CD8-positive, alpha-beta memory T cell (primary cell): ENCODE measurements at places on chromosomes 1 and 21. TPM values are rescaled to one million over a fixed set of nuclear protein-coding genes. Genes with fewer than 3 reads are reported as not detected.

DNA sequence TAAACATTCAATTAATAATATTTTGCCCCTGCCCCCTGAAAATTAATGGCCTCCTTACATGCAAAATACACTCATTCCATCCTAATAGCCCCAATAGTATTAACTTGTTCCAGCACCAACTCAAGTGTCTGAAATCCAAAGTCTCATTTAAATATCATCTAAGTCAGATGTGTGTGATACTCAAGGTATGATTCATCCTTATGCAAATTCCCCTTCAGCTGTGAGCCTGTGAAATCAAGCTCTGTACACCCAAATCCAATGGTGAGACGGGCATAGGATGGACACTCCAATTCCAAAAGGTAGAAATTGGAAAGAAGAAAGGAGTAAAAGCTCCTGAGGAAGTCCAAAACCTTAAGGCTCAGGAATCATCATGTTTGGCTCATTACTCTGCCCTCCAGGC, 83.5 kb downstream of the HHAT start:
- DNase-seq: no peak

MATN1 gene
- total RNA-seq: 0.59 TPM

CFAP107 gene
- not detected for total RNA-seq

DNA sequence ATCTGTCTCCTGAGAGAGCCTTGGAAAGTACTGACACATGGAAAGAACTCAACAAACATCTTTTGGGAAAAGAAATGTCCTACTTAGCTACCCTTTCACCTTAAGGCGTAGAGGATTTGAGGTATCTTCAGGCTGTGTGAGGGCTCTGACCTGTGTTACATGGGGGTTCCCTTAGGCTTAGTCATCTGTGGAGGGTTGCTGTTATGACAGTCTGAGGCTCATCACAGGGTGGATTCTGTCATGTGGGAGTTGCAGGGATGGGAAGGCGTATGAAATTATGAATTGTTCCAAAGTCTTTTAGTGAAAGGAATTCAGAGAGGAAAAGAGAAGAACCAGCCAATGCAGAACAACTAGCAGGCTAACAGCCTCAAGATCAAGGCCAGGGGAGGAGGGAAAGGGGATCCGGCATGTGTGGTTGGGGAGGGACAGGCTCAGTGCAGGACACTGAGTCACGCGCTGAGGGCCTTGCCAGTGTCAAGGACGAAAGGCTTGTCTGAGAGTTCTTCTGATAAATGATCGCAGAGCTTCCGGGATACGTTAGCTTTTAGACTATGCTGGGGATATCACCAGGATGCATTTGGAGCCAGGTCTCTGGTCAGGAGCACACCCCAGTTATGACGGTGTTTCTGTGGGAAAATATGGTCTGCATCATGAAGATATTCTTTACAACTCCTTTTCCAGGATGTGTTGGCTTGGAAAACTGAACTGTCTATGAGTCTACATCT, 24.6 kb upstream of the PLA2G2C start:
- no peak for DNase-seq

GRCh38 chr1:68409426-68409825, 40.3 kb downstream of the RPE65 start:
- no peak for DNase-seq

TPTE gene
- not detected for total RNA-seq

DNA sequence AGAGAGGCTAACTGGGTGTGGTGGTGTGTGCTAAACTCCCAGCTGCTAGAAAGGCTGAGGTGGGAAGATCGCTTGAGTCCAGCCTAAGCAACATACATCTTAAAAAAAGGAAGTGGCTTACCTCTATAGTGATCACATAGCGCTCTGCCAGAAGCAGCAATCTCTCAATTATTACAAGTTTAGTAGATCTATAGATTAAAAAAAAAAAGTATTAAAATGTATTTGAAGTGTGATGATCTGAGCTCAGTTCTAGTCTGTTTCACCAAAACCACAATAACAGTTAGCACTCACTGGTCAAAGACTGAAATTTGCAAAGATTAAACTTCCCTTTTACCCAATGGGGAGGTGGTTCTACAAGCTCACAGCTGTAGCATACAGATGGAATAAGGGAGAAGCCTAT, 76.3 kb downstream of the USP24 start:
- DNase-seq: no peak

LRRC53 gene
- not detected for total RNA-seq

- no peak for DNase-seq
These were observed 40.3 kb downstream of the XPR1 start for GRCh38 chr1:180672105-180672504.

GRCh38 chr21:42049578-42050430, 21.3 kb upstream of the UMODL1 start:
- peak; percentile 14 for DNase-seq

- DNase-seq: no peak
These were observed 19.1 kb upstream of the SLC5A9 start for GRCh38 chr1:48203287-48203900.

SETD4 gene
- total RNA-seq: 20.2 TPM

AGMAT gene
- 18.5 TPM for total RNA-seq

HIVEP3 gene
- total RNA-seq: 24.0 TPM

FTCD gene
- not detected for total RNA-seq

GRCh38 chr1:97824200-97824599, 96.6 kb downstream of the DPYD start:
- no peak for DNase-seq

- no peak for DNase-seq
These were observed 34.5 kb downstream of the MAN1A2 start for GRCh38 chr1:117401761-117402160.

PLD5 gene
- not detected for total RNA-seq

- DNase-seq: no peak
These were observed 20.7 kb downstream of the ABCA4 start for GRCh38 chr1:94100129-94100784.

DNA sequence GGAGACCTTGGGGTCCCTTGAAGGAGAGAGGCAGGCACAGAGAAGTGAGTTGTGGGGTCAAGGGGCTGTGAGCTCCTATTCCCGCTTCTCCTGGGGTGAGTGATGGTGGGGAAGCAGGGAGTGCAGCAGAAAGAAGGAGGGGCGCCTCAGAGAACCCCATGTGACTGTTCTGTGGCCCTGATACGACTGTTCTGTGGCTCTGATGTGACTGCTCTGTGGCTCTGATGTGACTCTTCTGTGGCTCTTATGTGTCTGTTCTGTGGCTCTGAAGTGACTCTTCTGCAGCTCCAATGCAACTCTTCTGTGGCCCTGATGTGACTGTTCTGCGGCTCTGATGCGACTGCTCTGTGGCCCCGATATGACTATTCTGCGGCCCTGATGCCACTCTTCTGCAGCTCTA, 29.9 kb upstream of the UMODL1 start:
- no peak for DNase-seq

- no peak for DNase-seq
These were observed 76.4 kb downstream of the ADGRL2 start for GRCh38 chr1:81876901-81877733.

GRCh38 chr1:212675675-212676074, 24.0 kb downstream of the BATF3 start:
- DNase-seq: no peak

KLHDC9 gene
- total RNA-seq: 0.42 TPM

TSTD1 gene
- total RNA-seq: 40.2 TPM

DNA sequence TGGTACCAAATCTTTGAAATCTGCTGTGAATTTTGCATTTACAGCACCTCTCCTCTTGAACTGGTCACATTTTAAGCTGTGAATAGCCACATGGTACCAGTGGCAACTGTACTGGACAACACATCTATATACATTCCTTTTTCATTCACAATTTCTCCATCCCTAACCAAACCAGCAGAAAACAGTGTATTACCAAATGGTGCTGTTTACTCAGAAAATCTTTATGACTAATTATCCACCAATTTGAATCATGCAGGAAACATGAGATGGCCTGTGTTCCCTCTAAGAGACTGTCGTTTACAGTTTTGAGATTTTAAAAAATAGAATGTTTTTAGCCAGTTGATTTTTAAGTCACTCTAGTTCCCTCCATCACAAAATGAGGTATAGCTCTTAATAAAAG, 17.6 kb upstream of the CCT8 start:
- DNase-seq: no peak

ZNF683 gene
- 2.7 TPM for total RNA-seq

DNA sequence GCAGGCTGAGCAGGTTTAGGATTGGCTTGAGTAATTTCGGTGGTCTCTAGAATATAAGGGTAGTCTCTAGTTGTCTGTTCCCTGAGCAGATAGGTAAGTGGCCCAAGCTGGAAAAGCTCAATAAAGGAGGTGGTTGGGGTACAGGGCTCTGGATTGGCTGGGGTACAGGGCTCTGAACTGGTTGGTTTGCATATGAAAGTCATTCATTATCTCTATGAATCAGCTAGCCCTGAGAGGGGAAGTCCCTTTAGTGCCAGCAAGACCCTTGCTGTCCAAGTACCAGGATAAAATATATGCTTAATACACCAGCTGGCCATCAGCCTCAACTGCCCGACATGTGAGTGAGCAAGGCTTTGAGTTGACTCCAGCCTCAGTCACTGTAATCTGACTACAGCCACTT, 93.0 kb downstream of the ZBTB18 start:
- DNase-seq: no peak

LDLRAP1 gene
- total RNA-seq: 22.0 TPM

GRCh38 chr1:236457775-236458174, 63.7 kb downstream of the EDARADD start:
- DNase-seq: no peak

GSTM2 gene
- total RNA-seq: 3.1 TPM

DNA sequence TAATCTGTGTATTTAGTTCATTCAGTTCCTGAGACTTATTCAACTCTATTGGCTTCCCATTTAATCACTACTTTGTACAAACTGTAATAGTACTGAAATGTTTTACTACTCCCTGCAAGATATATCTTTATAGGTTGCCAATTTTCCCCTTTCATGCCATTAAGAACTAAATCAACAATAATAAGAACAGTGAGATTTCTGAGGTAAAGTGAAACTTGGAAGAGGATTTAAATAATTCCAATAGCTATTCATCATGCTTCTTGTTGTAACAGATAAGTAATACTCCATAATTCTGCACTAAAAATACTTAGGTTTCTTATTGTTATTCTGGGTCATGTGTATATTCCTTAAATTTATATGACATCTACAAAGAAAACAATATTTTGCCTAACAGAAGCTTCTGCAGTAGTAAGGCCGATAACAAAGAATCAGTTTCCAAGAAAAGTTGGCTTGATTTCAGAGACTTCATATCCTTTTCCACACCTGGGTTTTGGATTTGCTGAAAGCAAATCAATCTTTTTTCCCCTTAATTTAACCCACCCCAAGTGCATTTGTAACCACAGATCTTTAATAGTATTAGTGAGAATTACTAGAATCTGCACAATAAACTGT, 258.3 kb downstream of the FAF1 start:
- no peak for DNase-seq

DNA sequence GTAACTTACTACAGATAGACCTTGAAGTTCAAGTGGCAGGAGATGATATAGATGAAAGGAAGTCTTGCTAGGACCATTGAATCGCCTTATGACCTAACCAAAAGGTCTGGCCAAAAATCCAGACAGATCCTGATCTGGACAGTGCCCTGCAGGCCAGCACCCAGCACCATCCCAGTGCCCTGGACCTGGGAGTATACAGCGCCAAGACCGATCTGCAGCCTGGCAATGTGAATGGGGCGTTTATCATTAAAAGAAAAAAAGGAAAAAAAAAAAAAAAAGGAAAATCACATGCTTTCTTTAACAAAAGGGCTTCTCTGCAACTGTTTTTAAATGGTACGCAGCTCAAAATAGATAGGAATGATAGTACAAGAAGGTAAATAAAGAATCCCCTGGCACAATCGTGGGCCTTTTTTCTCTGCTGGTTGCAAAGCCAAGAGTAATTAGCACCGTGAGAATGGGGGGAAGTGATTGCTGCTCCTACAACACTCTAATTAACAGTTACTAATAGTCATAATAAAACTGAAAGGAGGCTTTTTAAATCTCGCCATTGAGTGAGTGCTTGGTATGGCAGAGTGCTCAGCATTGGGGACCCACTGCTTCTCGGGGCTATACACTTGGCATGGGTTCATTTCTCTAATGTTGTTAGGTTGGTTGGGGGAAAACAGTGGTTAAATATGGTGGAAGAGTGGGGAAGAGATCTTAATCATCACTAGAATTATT, 146.7 kb downstream of the KAZN start:
- DNase-seq: no peak

- no peak for DNase-seq
These were observed 5.6 kb downstream of the EPS8L3 start for GRCh38 chr1:109757936-109758786.

GRCh38 chr1:65164633-65165032, 16.6 kb downstream of the AK4 start:
- no peak for DNase-seq

DNA sequence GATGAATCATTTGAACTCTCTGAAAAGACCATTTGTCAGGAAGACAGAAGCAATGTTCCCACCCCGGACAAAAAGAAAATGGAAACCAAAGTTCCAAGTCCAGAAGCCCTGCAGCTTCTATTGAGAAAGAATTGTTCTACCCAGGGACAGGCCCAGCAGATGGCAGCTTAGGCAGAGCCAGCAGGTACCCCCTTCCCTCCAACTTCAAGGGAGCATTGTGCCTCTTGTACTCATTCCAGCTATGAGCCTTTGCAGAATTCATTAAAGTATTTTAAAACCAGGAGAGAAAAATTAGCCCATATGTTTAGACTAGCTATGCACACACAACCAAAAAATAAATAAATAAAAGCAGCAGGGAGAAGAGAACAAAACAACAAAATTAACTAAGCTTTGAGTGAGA, 85.2 kb upstream of the KCND3 start:
- no peak for DNase-seq
